NCI-H1694 (cell line): ENCODE measurements at places on chromosomes 7 and 10.
A peak's percentile ranks its signal among the peaks of the same experiment; 100 is the strongest.

- no peak for DNase-seq
Observed at GRCh38 chr10:98260350-98260749, 7.6 kb downstream of the LOXL4 start.

- no peak for DNase-seq
Observed at GRCh38 chr10:34538281-34538829, 276.7 kb downstream of the PARD3 start.

DNA sequence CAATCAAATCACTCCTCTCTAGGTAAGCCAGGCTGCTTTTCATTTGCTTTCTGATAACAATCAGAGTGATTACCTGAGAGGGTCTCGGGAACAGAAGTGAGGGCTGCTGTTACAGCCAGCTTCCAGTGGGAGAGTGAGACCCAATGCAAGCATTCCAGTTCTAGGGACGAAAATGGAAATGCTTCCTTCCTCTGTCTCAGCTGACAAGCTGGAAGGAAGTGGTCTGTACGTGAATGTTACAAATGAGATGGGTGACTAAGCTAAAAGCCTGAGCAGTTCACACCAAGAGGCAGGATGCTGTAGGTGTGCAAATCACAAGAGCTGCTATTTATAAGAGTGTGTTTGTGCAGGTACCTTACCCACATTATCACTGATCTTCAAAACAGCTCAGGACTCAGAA is 772.4 kb downstream of the GRID1 start:
- DNase-seq = no peak

DNA sequence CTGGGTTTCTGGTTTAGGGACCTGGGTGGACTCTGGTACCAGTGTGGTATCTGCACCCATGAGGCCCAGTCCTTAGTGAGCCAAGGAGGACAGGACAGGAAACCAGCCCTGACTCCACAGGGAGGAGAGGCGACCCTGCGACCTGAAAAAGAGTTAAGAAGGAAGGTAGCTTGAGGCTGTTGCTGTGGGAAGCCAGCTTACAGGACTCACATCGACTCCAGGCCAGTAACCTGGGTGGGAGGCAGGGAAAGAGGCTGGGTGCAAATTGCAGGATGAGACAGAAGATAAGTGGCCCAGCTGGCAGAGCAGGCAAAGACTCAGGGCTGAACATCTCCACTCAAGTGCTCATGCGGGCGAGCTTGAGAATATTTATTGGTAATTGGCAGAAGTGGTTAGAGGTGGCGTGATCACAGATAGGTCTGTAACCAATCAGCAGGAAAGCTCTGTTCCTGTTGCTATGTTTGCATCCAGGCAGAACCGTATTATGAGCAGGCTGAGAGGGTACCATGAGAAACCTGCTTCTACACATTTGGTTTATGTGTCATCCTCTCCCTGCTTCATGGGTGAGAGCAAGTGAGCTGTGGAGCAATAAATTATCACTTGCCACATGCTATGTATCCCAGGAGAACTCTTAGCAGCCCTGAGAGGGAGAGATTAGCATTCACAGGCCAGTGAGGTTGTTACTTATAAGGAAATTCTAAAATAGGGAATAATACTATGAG is 11.0 kb downstream of the TLL2 start:
- no peak for DNase-seq

- DNase-seq = no peak
Observed at GRCh38 chr7:8338206-8338605, 76.2 kb upstream of the ICA1 start.

DNA sequence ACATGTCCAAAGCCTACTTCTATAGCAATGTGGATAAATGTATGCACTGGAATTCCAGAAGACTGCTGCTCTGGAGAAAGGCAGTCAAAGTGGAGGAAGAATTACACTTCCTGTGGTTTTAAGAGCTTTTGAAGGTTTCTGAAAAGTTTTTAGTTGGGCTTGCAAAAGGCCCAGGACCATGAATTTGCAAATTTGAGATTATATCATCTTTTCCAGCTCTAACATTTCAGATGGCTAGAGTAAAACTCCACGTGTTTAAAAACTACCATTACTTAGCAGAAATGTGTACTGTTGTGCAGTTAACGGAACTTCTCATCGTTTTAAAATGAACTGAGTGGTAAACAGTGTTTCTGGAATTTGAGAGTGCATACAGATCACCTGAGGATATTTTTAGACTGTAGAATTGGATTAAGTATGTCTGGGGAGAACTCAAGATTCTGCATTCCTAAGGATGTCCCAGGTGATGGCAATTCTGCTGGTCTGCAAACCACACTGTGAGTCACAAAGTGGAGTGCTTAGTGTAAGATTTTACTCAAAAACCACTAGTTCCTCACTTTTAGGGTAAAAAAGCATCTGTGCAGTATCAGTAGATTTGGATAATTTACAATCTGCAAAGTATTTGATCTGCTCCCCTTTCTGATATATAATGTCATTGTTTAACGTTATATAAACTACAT is 32.9 kb upstream of the CCDC71L start:
- no peak for DNase-seq

- no peak for DNase-seq
Observed at GRCh38 chr7:2894118-2894940, 50.2 kb upstream of the GNA12 start.

GRCh38 chr7:10325395-10325794 is 648.3 kb upstream of the PHF14 start:
- no peak for DNase-seq

- DNase-seq = no peak
Observed at GRCh38 chr7:147535701-147536111, 1054.9 kb upstream of the C7orf33 start.

DNA sequence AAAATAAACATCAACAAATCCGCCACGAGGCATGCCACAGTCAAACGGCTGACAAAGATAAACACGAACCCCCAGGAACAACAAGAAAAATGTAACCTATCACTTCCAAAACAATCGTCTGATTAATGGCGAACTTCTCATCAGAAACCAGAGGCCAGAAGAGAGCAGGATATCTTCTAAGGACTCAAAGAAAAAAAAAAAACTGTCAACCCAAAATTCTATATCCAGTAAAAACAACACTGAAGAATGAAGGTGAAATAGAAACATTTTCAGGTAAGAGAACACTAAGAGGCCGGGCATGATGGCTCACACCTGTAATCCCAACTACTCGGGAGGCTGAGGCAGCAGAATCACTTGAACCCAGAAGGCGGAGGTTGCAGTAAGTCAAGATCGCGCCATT is 54.3 kb downstream of the SLC29A4 start:
- DNase-seq = no peak

GRCh38 chr7:45173596-45174327 is 16.2 kb downstream of the RAMP3 start:
- no peak for DNase-seq

DNA sequence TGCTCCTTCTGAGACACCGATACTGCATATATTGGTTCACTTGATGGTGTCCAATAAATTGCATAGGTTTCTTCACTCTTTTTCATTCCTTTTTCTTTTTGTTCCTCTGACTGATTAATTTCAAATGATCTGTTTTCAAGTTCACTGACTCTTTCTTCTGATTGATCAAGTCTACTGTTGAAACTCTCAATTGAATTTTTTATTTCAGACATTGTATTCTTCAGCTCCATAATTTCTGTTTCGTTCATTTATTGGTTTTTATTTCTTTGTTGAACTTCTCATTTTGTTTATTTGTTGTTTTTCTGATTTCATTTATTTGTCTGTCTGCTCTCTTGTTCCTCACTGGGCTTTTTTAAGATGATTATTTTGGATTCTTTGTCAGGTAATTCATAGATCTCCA is 13.6 kb downstream of the CASP7 start:
- DNase-seq = no peak

DNA sequence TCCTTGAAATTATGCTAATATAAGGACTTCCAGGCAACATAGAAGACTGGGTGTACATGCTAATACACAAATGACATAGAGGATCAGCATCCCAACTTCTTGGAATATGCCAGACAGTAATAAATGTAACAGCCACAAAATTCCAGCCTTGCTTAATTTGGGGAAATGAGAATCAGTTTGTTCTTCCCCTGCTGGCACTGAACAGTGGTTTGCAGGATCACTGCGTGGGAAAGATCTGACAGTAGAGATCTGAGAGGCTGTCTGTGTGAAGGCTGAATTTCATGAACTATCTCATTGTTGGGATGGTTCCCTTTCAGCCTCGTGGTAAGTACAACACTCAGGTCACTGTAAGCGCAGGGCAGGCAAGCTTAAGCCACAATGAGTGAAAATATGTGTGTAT is 1078.0 kb downstream of the LRMDA start:
- DNase-seq = no peak

- no peak for DNase-seq
Observed at GRCh38 chr10:116687633-116688032, 54.7 kb downstream of the HSPA12A start.

- no peak for DNase-seq
Observed at GRCh38 chr10:3484306-3485056, 300.5 kb downstream of the KLF6 start.

GRCh38 chr10:31101123-31101522 is 69.5 kb upstream of the ZNF438 start:
- DNase-seq = no peak

- DNase-seq = peak; percentile 62
Observed at GRCh38 chr7:106071999-106072714, 40.0 kb downstream of the SYPL1 start.

- DNase-seq = no peak
Observed at GRCh38 chr10:98096316-98096715, 38.1 kb upstream of the R3HCC1L start.

DNA sequence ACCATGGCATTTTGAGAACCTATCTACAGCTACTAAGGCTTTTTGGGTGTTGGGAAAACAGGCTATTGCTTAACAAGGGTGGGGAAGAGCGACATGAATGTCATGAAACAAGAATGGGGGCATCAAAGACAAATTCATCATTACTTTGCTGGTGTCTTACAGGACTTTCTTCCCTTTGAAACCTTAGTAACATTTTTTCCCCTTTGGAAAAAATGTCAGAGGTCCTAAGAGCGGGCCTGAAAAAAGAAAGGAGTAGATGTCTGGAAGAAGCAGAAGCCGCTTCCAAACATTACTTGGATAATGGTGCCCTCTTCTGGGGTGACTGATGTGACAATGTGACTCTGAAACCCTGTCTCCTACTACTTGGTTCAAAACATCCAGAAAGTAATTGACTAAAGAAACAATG is 3.8 kb upstream of the DDX50 start:
- peak; percentile 36 for DNase-seq

GRCh38 chr10:118966076-118966849 is 63.3 kb upstream of the NANOS1 start:
- DNase-seq = no peak

GRCh38 chr7:73801577-73801976 is 29.2 kb upstream of the CLDN4 start:
- DNase-seq = no peak

GRCh38 chr7:123966936-123967335 is 41.9 kb downstream of the SPAM1 start:
- peak; percentile 31 for DNase-seq

- DNase-seq = no peak
Observed at GRCh38 chr10:43970717-43971116, 322.0 kb upstream of the ZNF32 start.

DNA sequence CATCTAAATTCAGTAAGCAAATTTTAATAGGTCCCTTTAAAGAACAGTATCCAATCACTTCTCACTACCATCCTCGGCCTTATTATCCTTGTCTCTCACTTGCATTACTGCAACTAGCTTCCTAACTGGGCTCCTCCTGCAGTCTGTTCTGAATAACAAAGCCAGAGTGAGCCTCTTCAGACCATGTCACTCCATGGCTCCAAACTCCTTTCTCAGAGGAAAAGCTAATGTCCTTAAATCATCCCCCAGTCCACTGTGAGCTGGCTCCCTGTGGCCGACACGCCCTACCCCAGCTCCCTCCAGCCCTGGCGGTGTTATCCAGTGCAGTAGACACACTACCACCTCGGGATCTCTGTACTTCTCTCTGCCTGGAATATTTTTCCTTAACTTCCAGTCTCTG is 80.0 kb downstream of the EPC1 start:
- no peak for DNase-seq

- DNase-seq = no peak
Observed at GRCh38 chr7:105016068-105016708, 2.2 kb downstream of the KMT2E start.

- DNase-seq = peak; percentile 38
Observed at GRCh38 chr10:76675951-76676587, 961.5 kb downstream of the KCNMA1 start.

GRCh38 chr7:75727881-75728593 is 10.7 kb downstream of the HIP1 start:
- DNase-seq = no peak

DNA sequence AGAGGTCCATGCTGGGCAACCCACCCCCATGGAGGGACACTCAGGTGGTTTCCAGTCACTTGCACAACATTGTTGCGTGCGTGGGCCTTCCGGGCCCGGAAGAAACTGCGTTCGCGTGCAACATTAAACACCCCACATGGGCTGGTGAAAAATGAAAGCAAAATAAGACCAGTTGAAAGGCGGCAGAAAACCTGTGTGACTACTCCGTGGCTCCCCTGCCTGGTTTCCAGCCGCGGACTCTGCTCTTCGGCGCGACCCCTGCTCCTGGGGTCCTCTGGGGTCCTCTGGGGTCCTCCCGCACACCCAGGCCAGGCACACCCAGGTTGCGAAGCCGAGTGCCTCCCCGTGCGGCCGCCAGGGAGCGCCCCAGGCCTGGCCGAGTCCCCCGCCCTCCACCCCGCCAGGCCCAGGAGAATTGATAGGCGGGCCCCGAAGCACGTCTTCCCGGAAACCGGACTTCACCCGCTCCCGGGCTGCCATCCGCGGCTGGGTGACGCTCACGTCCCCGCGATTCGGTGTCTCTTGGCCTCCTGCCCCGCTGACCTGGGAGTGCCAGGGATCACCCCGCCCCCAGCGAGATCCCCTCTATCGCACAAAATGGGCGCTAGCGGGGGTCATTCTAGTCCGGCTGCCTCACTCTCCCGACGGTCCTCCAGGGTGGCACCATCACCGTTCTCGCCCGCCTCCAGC is 1.9 kb upstream of the SH2D4B start:
- DNase-seq = no peak

- DNase-seq = no peak
Observed at GRCh38 chr7:106504645-106505044, 156.3 kb downstream of the CCDC71L start.

GRCh38 chr10:46068905-46069304 is 22.8 kb upstream of the MSMB start:
- no peak for DNase-seq

DNA sequence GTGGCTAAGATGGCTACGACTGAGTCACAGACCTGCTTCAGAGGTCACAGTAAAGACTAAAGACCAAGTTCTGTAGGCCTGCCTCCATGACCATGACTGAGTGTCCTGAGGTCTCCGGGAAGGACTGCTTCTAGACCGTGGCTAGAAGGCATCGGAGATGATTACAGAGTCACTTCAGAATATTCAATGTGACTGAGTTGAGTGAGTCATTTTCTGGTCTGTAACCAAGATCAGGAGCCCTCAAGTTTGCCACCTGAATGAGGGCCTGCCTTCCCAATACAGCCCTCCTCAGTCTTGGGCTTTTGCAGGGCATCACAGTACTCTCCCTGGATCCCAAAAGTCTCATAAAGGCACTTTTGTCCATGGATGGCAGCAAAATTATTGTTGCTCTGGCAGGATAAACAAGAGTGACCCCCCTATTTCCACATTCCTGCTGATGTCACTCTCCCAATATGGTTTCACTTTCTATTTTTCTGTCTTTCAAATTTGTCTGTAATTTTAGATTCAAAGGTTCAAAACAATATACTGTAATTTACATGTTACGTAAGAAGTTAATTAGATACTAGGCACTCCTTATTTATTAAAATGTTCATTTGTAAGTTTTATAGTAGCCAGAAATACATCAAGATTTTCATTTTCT is 47.7 kb upstream of the ZNF92 start:
- DNase-seq = no peak
